Activated CD4-positive, CD25-positive, alpha-beta regulatory T cell treated with anti-CD3 and anti-CD28 coated beads, Interleukin-2, amount 50 U/mL, for 16 hours (primary cell): ENCODE measurements at places on chromosomes 7 and 10.

GRCh38 chr10:91616137-91616536, 16.7 kb downstream of the PPP1R3C start:
- no peak for DNase-seq

- no peak for DNase-seq
These were observed 164.3 kb downstream of the CELF2 start for GRCh38 chr10:11181978-11182377.

DNA sequence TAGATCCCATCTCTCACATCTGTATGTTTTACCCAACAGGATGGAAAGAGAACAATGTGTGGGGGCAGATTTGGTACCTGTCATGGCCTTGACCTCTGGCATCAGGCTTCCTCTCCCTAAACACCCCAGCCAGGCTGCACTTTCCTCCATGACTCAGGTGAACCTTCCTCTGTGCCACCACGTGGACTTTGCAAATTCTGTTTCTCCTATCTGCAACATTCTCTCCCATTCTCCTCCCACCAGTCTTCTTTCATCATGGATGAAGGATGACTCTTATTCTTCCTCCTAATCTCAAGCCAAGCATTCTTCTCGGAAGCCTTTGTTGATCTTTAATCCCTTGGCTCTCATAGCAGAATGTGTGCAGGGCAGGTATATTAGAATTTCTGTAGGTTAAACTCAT, 355.4 kb downstream of the KCNMA1 start:
- DNase-seq, result no peak

DNA sequence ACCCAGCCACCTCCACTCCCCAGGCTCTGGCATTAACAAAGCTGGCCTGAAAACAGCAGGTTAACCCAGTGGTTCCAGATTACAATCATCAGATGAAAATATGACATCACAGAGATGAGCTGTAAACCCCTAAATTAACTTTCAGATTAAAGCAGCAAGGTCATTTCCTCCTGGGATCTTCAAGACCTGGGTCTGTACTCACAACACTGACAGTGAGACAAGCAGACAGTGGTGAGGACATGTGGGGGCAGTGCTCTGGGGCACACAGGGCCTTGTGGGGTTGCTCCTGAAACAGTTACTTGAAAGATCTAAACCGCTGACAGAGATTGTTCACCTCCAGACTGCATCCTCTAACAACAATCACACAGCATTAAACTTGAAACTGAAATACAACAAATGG, 134.1 kb downstream of the ZNF438 start:
- DNase-seq, result no peak

- DNase-seq, result peak; percentile 15
These were observed 30.4 kb upstream of the DDC start for GRCh38 chr7:50595491-50596102.

DNA sequence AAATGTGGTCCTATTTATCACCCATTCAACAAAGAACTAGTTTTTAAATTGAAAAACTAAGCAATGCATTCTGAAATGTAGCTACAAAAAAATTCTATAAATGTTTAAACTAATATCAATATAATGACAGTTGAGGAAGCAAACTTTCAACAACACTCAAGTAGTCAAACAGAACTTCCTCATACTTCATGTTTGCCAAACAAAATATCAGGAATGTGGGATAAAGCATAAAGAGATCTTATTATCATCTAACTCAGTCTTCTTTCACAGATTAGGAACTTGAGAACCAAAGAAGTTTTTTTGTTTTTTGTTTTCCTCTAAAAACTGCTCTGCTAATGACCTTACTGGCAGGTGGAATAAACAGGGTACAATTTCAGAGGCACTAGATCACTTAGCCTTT, 116.2 kb downstream of the JAZF1 start:
- no peak for DNase-seq

GRCh38 chr7:82010416-82010815, 240.6 kb upstream of the HGF start:
- no peak for DNase-seq

- DNase-seq, result peak; percentile 66
These were observed 3.4 kb downstream of the KCNH2 start for GRCh38 chr7:150974468-150975391.

- DNase-seq, result no peak
These were observed 1.4 kb upstream of the ZNF212 start for GRCh38 chr7:149238051-149238450.

- no peak for DNase-seq
These were observed 24.3 kb downstream of the CAPZA2 start for GRCh38 chr7:116886543-116887156.

- DNase-seq, result no peak
These were observed 14.3 kb upstream of the JCAD start for GRCh38 chr10:30073767-30074060.

DNA sequence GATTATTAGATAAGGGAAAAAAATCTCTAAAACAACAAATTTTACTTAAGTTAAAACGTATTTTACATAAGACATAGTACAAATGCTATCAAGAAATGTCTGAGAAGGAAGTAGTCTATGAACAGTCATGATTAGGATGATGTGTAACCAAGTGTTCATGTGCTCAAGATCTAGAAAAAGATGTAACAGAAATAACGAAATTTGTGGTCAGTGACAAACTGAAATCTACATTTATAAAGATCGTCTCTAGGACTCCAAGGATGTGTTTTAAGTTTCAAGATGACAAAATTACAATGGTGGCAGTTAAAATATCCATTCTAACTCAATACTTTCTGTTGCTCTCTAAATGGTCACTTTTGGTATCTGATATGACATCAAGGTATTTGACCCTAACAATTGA, 17.2 kb downstream of the PPP3CB start:
- DNase-seq, result no peak

DNA sequence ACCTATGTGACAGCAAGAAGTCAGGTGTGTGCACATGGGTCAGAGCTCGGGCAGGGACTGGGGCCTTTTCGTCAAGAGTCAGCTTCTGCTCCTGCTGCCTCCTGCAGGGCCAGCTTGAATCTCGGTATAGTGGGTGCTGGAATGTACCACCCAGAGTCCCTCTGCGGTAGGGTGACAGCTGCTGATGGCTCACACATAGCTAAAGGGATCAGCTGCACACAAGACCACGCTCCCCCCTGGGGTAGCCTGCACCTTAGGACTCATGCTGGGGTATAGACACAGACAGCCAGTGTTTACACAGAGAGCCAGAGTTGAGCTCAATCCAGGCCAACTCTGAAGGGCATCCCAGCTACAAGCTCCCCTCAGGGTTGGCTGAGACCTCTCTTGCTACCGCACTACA, 14.0 kb upstream of the COL13A1 start:
- DNase-seq, result no peak

- DNase-seq, result no peak
These were observed 163.5 kb downstream of the ADRA2A start for GRCh38 chr10:111240348-111240747.
